Activated CD8-positive, alpha-beta T cell treated with anti-CD3 and anti-CD28 coated beads, Interleukin-2, amount 10 ng/mL, durations not matched to agents 7 days and 5 days (primary cell): ENCODE measurements at places on chromosomes 3 and 15.
A peak's percentile ranks its signal among the peaks of the same experiment; 100 is the strongest.

DNA sequence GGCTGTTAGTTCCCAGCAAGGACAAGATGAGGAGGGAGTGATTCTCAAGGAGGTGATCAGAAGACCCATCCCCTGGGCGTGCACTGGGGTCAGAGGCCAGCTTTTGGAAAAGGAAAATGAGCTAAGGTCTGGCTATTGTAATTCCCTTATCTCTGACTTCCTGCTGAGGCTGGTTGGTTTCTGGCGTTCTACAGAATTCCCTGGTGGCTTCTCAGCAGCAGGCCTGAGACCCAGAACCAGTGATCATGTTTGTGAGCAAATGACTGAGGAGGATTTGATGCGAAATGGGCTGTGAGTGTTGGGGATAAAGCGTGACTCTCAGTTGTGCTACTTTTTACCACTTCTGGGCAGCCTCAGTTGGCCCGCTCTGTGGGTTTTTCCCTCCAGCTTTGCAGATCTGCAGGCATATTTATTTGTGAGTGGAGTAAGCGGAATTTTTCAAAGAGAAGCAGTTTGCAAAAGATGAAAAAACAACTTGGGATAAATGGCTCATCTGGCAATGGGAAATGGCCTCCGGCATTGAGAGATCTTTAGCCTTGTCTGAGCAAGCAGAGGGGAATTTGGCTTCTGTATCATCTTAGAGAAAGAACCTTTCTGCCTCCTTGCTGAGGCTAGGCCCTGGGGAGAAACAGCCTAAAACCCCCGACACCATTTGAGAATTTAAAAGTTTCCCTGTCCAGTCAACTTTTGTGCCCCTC, 102.7 kb downstream of the SLCO3A1 start:
- DNase-seq: no peak

DNA sequence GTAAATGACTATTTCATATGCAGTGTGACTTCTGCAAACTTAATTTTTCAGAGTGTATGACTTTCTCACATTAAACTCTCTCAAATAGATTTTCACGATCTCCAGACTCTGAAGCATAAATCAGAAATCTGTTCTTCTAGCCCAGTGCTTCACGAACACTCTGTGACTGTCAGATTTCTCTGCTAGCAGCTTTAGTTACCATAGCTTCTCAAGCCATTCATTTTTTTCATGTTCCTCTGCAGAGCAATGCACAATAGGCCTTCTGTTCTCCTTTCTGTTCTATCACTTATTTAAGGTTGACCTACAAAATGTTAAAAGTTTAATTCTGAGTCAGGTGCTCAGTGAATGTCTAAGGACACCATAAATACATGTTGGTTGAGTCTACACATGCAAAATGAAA, 1102.2 kb downstream of the TUSC7 start:
- DNase-seq: no peak

DNA sequence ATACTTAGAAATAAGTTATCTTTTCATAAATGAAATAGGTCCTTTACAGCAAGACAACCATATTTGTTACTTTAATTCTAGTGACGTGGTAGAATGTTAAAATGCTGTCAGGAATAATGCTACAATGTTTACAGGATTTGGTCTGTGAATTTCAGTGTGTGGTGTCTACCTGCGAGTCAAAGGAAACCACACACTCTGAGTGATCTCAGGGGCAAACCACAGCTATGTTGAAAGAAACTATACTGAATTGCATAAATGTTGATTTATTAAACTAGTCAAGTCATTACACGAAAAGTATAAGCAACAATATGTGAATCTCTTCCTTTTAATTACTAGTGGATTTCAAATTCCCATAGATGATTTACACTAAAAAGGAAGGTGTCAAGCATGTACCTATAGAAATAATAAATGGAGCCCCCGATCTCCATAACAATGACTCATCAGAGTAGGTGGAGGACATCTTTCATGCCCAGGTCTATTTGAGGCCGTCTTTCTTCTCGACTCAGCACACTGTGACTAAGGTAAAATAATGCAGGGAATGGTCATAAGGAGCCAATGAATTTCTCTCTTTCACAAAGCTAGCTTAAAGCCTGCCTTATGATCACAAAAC, 463.0 kb downstream of the ERC2 start:
- no peak for DNase-seq

DNA sequence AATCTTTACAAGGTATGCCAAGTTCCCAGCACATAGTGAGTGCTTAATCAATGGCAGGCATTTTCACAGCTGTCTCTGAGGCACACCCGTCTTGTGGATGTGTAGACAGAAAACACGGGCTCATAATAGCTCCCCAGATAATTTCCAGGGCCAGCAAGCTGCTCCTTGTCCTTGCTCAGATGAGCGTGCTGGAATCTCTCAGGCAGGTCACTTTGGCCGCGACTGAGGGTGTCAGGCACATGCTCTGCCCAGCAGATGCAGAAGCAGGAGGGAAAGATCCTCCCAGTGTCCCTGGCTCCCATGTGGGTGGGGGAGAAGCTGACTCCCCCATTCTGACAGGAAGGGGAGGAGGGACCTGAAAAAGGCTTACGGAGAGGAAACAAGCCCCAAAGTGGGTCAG, 35.6 kb upstream of the SLC6A1 start:
- no peak for DNase-seq

DNA sequence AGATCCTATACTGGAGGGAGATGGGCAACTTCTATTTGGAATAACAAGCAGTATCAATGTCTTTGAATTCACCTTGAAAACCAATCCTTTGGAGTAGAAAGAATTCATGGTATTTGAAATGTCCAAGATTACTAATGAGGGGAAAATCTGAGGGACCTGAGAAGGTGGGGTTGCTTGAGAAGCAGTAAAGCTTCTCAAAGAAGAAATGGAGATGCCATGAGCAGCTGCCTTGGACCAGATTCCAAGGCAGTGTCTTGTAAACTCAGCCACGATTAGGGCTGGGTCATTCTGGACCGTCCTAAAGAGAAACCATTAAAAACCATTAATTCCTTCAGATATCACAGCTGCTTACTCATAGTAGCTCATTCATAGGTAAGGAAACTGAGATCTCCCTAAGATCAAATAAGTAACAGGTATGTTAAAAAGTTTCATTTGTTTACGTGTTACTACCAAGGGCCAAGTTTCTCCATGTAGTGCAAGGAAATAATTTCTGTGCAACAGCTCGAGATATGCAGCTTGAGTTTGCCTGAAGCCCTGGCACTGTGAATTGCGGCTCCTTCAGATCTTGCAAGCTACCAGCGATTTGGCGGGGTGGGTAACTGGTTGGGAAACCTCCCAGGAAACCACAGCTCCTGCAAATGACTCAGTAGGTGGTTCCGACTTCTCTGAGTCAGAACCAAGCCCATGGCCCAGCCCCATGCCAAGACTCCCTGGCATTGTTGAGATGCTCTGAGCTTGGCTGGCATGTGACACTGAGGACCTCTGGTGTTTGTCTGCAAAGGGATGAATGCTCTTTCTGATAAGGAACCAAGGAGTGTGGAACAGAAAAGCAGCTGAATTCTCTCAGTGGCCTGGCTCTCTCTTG, 296.8 kb downstream of the RORA start:
- DNase-seq: peak; percentile 34

DNA sequence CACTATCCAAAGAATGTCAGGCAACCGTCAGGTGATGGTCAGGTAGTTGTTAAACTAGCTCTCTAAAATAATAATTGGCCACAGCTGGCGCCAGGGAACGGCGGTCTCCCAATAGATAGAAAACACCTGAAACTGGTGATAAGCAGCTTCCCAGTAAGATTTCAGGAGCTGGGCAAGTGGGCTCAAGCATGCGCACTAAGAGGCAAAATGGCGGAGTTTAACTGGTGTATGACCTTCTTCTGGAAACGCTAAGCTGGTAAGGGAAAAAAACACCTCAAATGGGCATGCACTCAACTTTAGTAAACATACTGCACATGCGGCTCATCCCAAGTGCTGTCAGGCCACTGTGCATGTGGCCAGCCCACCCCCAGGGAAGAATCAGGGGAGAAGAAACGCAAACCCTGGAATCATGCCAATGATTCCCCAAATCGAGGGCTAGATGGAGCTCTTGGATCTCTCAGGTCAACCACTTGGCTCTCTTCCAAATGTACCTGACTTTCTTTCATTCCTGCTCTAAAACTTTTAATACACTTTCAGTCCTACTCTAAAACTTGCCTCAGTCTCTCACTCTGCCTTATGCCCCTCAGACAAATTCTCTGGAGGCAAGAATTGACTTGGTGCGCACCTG, 195.0 kb downstream of the ZNF621 start:
- no peak for DNase-seq

DNA sequence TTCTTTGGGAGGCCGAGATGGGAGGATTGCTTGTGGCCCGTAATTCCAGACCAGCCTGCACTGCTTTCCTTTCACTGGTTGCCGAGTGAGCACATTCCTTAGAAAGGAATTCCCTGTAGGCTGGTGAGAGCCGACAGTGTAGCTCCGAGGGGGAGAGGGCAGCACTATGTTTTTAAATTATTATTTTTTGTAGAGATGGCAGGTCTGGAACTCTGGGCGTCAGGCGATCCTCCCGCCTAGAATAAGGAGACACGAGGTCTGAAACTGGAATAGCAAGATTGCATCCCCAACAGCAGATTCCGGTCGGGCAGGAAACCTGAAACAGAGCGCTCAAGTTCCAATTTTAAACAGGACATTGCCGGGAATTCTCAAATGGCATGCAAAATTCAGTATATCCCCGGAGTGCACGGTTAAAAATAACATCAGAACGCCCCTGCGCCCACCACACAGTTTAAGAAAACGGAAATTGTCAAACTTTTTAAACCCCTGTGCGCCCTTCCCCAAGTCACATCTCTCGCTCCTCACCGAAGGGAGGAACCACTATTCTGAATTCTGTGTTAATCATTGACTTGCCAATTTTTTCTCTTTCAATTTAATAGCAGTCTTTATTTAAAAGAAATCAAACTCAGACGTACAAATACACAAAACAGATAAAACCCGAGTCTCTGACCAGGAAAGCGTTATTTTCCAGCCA, 643 bp upstream of the RNU5B-1 start:
- DNase-seq: no peak

DNA sequence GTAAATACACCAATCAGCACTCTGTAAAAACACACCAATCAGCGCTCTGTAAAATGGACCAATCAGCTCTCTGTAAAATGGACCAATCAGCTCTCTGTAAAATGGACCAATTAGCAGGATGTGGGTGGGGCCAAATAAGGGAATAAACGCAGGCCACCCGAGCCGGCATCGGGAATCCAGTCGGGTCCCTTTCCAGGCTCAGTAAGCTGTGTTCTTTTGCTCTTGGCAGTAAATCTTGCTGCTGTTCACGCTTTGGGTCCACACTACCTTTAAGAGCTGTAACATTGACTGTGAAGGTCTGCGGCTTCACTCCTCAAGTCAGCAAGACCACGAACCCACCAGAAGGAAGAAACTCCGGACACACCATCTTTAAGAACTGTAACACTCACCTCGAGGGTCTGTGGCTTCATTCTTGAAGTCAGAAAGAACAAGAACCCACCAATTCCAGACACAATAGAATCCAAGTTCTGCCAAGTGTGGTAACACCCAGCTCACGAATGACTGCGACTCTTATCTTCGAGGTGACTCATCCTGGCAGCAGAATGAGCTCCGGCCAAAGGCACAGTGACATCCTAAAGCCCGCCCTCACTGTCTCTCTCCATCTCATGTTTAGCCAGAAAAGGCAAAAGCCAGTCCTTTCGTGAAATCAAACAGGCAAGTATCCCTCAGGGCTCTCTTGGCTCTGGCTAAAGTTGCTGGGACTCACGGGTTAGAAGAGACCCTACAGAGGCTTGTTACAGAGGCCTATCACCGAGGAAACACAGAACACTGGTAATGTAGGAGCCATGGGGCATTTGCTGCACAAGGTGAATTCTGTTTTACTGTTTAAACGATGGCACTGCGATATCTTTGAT, 155.2 kb downstream of the FAM43A start:
- DNase-seq: no peak

DNA sequence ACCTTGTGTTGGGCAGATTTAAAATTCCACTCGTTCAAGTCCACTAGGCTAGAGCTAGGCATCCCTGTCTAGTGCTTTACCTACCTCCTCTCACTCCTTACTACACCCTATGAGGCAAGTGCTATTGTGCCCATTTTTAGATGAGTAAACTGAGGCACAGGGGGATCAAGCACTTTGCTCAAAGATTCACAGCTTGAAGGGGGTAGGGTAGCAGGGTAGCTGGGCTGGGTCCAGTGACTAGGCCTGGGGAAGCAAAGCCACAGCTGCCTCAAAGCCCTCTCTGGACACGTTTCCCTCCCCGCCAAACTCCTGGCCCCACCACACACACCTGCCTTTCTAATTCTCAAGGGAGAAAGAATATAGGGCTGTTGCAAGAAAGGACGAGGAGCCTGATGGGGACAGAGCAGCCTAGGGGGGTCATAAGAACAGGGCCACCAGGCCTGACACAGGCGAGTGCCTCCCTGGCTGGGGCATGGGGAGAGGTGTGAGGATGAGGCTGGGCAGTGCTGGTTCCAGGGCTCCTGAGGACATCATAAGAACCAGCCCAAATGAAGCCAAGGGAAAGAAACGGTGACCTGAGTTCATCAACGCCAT, 34.8 kb upstream of the SFMBT1 start:
- no peak for DNase-seq

GRCh38 chr15:74866090-74866489, 7.1 kb downstream of the SCAMP2 start:
- no peak for DNase-seq

DNA sequence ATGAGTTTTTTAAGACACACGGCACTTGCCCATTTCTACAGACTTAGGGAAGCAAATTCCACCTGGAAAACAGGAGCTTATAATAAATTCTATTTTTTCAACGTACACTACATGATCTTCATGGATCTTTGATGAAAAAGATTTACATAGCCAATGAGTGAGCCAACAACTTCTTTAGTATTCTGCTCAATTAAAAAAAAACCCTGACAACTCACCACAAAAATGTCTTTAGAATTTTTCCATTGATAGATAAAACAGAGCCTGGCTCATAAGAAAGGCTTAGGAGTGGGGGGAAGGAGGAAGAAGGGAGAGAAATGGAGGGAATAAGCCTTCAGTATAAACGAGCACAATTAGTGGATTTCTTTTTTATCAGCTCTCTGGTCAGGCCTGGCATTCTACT, 126.7 kb downstream of the ATP10A start:
- DNase-seq: no peak

DNA sequence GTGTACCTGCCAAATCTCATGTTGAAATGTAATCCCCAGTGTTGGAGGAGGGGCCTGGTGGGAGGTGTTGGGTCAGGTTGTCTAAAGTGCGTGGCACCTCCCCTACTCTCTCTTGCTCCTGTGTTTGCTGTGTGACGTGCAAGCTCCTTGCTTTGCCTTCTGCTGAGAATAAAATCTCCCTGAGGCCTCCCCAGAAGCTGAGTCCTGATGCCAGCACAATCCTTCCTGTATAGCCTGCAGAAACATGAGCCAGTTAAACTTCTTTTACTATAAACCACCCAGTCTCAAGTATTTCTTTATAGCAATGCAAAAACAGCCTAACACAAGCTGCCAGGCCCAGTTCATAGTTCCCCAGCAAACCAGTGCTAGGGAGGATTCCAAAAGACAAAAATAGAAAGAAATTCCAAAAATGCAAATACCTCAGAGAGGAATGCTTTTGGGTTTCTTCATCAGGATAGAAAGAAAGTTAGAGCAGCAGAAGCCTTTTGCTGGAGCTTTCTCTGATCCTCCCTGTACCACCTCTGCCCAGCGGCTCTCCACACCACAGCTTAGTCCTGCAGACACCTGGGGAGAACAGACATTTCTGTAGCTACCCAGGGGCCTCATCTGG, 25.9 kb upstream of the CDV3 start:
- no peak for DNase-seq
